D341Med (cell line): ENCODE measurements at places on chromosomes 6 and 20.
A peak's percentile ranks its signal among the peaks of the same experiment; 100 is the strongest.

DNA sequence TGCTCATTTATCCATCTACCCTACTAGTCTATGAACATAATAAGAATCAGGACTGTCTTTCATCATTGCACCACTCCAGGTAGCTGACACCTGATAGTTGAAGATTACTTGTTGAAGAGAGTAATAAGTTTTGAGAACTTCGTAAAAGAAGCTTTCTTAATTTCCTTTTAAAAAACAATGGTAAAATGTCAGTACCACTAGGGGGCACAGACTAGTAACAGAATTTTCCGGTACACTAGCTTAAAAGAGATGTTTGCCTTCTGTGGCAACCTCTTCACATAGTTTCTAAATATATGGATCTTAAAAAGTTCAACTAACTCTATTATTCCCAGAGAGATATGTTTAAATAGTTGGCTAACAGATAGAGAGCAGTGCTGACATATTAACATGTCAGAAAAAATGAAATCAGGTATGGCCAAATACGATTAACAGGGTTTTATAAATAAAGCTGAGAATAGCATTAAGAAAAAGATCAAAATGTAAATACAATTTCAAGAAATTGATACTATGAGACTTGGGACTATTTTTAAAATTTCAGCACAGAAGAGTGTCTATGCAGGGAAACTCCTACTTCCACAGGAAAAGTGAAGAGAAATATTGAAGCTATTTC is 5.4 kb upstream of the KCNQ5 start:
- peak; percentile 30 for DNase-seq

- peak; percentile 27 for DNase-seq
Measured at GRCh38 chr6:33984466-33985312, 161.2 kb downstream of the GRM4 start.

DNA sequence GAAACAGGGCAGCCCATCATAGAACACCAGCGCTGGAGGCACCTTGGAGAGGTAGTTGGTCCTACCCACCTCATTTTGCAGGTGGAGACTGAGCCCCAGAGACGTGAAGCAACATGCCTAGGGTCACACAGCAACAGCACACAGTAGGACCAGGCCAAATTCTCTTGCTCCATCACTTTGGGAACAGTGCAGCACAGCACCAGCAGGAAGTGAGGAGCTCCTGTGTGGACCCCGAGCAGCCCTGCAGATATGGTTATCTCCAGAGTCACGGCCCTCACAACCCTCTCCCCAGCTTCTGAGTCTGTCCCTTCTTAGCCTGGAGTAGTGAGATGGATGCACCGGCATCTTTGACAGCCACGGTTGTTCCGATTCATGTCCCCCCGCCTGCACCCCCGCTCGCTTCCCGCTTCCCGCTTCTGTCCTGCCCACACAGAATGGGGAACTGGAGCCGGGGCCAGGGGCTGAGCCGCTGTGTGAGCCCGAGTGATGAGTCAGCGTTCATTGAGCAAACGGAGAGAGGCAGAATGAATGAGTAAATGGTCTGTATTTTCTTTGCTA is 72.6 kb upstream of the DUSP22 start:
- no peak for DNase-seq

DNA sequence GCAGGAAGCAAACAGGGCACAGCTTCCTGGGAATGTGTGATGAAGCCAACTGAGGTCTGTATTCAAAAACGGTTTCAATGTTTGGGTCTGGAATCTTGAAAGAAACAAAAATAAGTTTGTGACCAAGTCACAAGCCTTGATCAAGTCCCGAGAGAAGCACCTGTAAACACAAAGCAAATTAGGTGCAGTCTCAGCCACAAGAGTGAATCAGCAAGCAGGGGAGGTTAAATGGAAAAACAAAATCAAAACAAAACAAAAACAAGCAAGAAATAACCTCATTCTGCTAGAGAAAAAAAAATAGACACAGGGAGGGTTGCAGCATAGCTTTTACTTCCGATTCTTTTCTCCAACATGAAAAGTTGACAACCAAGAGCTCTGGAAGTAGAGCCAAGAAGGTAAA is 201.7 kb downstream of the CLIC5 start:
- no peak for DNase-seq

- no peak for DNase-seq
Measured at GRCh38 chr20:20535051-20535450, 167.1 kb downstream of the INSM1 start.

DNA sequence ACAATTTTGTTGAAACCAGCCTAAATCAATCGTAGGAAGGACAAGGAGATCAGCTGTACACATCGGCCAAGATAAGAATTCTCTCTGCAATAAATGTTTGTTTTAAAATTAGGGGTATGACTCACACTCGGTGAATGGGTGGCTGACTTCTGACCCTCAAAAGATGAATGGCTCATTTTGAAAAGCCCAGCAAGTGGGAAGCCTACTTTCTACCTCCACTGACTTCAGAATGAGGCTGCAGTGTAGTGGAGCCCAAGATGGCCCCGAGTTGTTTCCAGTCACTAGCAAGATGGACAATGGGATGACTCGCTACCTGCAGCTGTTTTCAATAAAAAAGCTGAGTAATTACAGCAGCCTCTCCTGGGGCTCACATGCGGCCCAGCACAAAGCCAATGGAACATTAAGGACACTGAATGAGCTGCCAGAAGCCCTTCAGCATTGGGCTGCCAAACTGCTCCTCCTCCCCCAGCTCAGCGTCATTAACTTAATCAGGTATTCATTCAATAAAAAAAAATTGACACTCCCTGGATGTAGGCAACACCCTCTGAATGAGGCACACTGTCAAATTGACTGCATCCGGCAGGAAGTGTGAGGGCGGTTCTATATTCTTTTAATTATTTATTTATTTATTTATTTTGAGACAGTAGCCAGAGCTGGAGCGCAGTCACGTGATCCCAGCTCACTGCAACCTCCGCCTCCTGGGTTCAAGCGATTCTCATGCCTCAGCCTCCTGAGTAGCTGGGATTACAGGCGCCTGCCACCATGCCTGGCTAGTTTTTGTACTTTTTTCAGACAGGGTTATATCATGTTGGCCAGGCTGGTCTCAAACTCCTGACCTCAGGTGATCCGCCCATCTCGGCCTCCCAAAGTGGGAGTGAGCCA is 107.3 kb downstream of the GMPR start:
- DNase-seq, result no peak

GRCh38 chr6:38030380-38030779 is 210.9 kb downstream of the ZFAND3 start:
- no peak for DNase-seq

DNA sequence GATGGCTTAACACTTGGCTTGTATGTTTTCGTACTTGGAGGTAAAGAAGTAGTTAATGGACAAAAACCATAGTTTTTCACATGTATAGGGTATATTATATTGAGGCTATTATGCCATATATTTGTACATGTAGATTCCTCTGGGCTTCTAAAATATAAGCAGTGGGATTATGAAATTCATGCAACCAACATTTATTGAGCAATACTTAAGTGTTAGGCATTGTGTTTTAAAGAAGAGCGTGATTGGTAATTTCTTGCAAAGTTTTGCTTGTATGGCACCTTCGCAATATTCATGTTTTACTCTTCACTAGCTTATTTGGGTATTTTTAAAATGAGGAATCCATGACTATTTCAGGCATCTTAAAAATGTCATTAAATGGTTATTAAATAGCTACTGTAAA is 2.5 kb downstream of the TULP4 start:
- no peak for DNase-seq

- DNase-seq, result no peak
Measured at GRCh38 chr6:36197739-36198221, 1.2 kb downstream of the BRPF3 start.

GRCh38 chr6:159005436-159005835 is 5.4 kb upstream of the RSPH3 start:
- DNase-seq, result no peak

DNA sequence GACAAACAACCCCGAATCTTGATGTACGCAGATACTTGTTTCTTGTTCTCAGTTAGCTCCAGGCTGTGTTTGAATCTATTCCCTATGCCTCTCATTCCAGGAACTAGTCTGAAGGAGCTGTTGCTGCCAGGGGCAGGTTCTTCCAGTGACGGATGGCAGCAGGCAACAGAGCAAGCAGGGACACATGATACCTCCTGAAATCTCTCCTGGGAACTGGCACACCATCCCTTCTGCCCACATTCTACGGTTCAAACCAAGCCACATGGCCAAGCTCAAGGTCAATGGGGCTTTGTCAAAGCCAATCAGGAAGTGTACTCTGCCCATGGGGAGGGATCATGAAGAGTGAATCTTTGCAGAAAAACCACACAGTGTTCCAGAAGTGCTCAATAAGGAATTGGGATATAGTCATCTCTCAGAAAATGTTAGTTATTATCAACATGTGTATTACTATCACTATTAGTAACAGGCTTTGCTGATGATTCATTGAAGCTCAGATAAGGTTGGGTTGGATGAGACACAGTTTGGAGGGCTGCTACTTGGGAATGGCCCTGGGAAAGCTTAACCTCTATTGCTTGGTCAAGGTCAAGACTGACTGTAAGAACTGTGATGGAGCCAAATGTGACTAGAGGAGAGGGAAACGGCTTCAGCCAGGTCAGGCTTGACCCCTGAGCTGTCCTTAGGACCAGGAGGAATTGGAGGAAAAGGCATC is 454.9 kb downstream of the PTPRT start:
- DNase-seq, result no peak

GRCh38 chr6:12538881-12539357 is 177.6 kb upstream of the PHACTR1 start:
- DNase-seq, result no peak

DNA sequence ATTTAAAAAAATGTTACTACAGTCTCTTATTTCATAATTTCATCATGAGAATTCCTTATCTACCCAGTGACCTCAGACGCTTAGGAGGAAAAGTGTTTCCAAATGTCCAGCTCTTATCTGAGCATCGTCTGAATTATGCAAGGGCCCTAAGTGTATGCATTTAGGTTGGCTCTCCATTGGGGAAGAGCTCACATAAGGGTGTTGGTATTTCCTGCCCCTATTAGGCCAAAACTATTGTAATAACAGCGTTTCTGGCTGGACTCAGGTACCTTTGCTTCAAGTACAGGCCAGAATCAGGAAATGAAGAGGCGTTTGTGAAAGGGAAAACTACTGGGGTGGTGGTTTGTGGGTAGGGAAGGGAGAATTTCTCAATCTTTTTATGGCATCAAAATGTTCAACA is 40.4 kb upstream of the SGK1 start:
- DNase-seq, result no peak

DNA sequence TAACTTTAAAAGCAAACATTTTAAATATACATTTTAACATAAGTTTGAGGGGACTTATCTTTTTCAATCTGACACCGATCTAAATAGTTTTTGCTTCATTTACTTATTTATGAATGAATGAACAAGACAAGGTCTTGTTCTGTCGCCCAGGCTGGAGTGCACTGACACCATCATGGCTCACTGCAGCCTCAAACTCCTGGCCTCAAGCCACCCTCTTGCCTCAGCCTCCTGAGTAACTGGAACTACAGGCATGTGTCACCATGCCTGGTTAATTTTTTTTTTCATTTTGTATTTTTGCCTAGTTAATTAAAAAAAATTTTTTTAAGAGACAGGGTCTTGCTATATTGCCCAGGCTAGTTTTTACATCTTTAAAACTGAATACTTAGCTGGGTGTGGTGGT is 25.4 kb downstream of the FBXO9 start:
- no peak for DNase-seq

- no peak for DNase-seq
Measured at GRCh38 chr20:15561707-15562404, 1011.4 kb downstream of the KIF16B start.

DNA sequence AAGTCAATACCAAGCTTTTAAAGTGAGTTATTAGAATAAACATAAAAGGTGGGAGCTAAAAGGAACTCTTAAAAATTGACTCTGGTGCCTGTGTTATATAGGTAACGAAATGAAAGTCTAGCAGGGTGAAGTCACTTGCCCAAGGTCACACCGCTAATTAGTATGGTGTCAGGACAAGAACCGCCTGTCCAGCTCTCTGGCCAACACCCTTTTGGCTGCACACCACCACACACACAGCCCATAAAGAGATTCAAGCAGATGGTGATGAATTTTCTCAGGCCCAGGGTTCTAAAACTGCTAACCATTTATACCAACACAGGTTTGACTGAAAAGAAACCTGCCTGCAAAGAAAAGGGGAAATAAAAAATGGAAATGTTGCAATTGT is 20.2 kb downstream of the GFOD1 start:
- no peak for DNase-seq

GRCh38 chr6:11522812-11523605 is 14.5 kb upstream of the TMEM170B start:
- no peak for DNase-seq

GRCh38 chr20:3190681-3191111 is 13.8 kb downstream of the DDRGK1 start:
- peak; percentile 34 for DNase-seq

DNA sequence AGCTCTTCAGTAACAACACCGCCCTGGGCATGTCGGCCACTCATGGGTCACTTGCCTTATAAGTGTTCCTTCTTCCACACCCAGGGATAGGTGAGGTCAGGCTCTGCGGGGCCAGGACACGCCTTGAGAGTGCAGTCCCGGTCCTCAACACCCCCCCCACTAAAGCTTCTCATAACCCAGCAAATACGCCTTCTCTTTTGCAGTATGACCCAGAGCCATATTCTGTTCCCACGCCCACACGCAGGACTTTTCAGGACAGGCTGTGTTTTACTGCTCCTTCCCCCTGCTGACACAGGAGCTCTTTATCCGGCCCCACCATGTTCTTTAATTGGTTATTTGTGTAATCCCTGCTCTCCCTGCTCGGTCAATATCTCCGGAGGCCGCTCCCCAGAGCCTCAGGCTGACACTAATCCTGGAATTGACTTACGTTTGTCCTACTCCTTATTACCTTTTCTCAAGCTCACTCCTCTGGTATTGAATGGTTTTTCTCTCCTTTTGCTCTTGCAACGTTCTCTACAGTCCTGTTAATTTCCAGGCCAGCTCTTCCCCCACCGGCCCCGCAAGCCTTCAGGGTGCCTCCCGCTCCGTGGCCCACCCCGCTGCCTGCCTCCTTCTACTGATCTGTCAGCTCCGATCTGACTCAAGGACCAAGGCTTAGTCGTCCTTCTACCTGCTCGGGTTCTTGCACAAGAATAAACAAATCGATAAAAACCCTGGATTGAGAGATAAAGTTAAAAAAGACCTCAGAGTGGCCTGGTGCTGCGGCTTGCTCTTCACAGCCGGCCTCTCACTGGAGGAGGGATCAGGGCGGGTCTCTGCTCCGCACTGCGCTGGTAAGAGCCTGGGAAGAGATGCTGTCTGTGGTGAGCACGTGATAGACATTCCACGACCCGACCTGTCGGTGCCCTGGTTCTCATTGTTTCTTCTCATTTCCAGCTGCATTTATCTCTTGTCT is 357.5 kb downstream of the ZFAND3 start:
- DNase-seq, result peak; percentile 74

- no peak for DNase-seq
Measured at GRCh38 chr6:36247693-36248092, 22.2 kb upstream of the PNPLA1 start.

DNA sequence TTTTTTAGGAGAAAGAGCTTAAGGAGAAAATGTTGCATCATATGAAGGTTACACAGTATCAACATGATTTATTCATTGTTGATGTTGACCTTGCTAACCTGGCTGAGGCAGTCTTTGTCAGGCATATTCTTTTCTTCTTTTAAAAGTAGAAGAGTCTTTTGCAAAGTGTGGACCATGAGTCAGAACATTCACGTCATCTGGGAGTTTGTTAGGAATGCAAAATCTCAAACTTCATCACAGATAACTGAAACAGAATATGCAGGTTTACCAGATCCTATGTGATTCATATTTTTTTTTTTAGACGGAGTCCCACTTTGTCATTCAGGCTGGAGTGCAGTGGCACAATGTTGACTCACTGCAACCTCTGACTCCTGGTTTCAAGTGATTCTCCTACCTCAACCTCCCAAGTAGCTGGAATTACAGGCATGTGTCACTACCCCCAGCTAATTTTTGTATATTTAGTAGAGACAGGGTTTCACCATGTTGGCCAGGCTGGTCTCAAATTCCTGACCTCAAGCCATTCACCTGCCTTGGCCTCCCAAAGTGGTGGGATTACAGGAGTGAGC is 530.4 kb upstream of the BTBD3 start:
- DNase-seq, result no peak
